ENCODE measurements at places on chromosomes 1 and 21.
A peak's percentile ranks its signal among the peaks of the same experiment; 100 is the strongest.

DNA sequence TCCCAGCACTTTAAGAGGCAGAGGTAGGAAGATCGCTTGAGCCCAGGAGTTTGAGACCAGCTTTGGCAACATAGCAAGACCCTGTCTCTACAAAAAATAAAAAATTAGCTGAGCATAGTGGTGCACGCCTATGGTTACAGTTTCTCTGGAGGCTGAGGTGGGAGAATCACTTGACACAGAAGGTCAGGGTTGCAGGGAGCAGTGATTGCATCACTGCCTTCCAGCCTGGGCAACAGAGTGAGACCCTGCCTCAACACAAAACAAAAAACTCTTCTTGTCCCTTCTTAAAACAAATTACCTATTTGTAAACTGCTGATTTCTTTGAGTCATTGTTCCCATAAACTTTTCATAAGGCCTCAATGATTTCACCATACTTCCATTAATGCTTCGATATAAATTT lies 18.7 kb downstream of the PRKAA2 start:
- no peak for DNase-seq

DNA sequence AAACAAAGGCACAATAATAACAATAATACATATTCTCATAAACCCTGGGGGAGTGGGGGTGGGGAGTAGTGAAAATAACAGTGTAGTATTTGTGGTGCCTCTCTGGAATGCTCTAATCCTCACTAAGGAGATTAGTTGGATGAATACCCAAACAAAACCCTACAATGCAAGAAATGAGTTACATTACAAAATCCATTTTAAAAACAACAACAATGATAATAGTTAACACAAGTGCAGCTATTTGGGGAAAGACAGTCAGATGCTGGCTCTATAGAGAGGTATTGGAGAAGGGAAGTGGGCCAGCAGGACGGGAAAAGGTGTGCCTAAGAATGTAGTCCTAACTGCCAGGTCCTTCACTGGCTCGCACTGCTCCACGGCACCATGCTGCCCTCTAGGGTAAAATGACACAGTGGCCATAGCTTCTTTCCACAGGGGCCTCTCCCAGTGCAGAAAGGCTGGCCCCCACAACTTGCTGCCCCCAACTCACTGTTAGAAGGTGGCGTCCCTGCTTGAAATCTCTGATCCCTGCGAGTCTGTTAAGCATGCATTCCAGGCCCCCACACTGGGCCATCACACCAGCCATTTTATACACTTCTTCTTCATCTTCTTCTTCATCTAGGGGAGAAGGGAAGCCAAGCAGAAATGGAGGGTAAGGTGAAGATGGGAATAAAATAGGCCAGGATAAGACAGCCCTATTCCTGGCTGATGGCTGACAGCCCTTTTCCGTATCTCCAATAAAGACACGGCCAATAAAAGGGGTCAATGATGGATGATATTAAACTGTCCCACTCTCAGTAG lies 113.8 kb downstream of the UBR4 start:
- no peak for DNase-seq

DNA sequence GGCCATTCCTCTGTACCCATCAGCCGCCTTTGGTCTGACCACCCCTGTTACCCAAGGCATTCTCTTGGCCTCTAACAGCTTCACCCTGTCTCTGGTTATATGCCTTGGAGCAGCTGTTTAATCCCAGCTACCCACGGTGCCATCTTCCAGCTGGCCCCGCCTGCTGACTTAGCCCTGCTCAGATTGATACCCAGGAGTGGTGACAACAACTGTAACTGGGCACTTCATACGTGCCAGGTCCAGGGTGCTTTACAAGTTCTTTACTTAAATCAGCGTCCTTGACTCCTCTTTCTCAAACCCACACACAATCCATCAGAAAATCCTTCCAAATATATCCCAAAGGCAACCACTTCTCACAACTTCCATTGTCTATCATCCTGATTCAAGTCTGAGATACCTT lies 37.2 kb upstream of the HMGB4 start:
- DNase-seq, result no peak

DNA sequence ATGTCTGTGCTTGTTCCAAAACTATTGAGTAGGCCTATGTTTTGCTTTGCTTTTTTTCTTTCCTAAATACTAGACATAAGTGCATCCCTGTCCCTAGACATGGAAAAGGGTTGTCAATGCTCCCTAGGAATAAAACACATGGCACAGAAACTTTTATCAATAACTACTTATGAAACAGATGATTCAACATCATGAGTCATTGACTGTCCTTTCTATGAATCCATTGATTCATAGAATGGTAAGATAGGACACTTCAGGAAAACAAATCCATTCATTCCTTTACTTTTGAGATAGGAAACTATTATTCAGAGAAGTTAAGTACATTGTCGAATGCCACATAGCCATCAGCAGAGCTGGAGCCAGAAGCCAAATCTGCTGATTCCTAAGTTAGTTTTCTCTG lies 147.5 kb downstream of the TSEN15 start:
- no peak for DNase-seq

DNA sequence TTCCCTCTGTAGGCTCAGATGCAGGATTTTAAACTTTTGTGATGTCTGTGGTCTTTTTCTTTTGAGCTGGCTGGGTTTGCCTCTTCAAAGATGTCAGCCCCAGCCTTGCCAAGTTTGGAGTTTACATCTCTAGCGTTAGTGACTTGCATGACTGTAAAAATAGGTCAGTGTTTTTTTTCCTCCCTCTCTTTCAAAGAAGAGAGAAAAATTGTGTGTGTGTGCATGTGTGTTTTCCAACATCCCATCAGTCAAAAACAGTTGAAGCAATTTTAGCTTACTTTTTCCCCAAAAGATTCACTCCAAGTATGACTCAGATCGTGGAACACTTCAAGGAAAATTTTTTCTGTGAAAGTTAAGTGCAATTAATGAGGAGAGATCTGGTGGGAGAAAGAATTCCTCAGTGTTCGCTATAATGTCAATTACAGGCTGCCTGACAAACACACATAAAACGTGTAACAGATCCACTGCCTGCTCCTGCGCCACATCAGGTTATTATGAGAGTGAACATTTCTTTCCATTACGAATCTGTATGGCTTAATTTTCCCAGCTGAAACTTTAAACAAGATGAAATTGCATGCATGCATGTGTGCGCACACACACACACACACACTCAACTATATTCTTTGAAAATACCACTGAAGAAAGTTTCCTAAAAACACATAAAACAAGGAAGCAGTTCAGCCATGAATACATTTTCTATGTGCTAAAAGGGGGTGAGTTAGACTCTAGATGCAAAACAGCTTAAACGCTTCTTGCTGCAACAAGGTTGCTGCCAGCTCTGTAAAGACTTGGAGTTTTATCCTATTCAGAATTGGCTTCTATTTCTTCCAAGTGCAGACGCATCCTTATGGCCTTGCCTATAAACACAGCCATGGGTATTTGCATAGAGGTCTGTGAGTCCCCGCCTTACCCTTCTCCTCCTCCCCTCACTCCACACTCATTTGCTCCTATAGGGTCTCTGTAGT lies 55.5 kb downstream of the TLR5 start:
- DNase-seq, result peak; percentile 75

DNA sequence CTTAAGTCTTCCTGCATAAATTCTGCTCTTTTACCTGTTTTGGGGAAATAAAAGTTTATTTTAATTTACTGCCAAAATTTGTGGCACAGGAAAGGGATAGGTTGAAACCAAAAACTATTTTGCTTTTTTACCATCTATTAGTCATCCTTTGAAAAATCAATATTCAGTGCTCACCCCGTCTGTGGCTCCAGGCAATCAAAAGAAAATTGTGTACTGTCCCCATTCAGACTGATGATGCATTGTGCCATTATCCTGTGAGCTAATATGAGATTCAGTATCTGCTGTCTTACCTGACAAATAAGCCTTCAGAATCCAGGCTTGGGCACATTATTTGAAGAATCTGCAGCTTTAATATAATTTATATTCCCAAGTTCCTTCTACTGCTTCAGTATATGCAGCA lies 650.7 kb downstream of the KIF26B start:
- no peak for DNase-seq

DNA sequence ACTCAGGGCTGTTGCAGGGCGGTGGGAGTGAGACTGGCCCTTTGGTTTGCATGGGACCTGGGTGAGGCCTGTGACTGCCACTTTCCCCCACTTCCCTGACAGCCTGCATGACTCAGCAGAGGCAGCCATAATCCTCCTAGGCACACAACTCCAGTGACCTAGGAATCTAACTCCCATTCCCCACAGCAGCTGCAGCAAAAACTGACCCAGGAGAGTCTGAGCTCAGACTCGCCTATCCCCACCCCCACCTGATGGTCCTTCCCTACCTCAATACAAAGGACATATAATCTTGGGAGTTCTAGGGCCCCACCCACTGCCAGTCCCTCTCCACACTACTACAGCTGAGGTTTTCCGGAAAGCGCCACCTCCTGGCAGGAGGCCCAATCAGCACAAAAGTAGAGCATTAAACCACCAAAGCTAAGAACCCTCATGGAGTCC lies 26.7 kb downstream of the NDC1 start:
- no peak for DNase-seq

DNA sequence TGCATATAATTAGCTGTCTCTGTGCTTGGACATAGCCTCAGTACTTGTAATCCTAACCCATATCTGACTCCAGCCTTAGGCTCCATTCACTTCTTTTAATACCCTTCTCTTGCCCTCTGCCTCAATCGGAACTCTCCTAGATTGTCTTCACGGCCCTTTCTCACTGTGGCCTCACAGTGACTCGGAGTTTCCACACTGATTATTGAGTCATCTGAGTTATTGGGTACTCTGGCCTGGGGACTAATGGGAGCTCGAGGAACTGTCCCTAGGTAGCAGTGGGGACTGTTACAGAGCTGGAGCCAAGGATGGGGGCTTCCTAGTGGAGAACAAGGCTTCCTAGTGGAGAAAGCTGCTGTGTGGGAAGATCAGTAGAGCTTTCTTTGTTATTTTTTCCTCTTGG lies 17.0 kb downstream of the TRAF5 start:
- no peak for DNase-seq

GRCh38 chr1:214476986-214477870 lies 74.2 kb downstream of the PTPN14 start:
- DNase-seq, result no peak

DNA sequence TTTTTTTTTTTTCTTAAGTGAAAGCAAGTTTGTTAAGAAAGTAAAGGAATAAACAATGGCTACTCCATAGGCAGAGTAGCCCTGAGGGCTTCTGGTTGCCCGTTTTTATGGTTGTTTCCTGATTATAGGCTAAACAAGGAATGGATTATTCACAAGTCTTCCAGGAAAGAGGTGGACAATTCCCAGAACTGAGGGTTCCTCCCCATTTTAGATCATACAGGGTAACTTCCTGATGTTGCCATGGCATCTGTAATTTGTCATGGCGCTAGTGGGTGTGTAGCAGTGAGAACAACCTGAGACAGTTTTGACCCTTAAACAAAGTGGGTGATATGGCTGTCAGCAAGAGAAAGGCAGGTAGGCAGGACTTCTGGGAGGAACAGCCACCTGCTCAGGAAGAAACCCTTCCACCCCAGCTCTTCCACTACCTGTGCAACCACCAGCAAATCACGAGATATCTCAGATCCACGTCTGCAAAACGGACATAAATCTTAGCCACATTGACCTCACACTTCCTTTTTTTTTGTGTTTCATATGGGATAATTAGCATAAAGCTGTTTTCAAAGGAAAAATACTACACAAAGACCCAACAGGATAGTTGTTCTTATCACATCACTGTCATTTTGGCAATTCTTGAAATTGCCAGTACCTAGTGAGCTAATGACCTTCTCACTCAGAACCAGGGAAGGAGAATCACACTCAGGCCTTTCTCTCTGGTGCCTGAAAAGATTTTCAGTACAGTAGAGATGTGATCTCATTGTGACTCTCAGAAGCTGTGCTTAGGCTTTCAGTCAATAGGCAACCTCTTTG lies 34.8 kb upstream of the DUSP10 start:
- no peak for DNase-seq

- no peak for DNase-seq
These were observed 70.0 kb downstream of the PRKAA2 start for GRCh38 chr1:56715156-56715555.

- DNase-seq, result no peak
These were observed 27.1 kb downstream of the PCAT6 start for GRCh38 chr1:202837746-202838262.

DNA sequence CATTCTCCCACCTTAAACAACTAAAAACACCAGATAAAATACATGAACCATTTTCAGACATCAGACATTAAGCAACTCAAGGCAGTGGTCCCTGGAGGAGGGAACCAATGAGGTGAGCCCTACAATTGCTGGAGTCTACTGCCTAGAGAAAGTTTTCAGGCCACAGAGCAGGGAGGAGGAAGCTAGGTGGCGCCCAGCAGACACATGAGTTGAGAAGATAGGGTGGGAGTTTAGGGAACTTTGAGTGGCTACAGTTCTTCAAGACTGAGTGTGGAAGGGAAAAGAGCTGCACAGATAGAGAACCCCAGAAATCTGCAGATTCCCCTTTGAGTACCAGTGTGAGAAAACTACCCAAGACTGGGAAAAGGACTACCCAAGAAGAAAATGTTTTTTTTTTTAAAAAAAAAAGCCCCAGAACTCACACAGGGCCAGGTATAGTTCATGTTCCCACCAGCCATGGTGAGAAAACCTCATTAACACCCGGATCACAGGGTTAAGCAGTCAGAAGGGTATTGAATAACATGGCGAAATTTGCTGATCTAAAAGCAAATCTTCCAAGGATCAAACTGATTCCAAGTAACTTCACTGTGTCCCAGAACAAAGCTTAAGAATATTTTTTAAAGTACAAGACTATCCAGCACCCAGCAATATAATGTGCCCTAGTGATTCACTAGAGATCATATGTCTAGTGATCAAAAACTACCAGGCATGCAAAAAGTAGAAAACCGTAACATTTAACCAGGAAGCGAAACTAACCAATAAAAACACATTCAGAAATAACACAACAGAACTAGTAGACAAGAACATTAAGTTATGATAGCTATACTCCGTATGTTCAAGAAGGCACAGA lies 12.0 kb downstream of the ALDH9A1 start:
- no peak for DNase-seq

DNA sequence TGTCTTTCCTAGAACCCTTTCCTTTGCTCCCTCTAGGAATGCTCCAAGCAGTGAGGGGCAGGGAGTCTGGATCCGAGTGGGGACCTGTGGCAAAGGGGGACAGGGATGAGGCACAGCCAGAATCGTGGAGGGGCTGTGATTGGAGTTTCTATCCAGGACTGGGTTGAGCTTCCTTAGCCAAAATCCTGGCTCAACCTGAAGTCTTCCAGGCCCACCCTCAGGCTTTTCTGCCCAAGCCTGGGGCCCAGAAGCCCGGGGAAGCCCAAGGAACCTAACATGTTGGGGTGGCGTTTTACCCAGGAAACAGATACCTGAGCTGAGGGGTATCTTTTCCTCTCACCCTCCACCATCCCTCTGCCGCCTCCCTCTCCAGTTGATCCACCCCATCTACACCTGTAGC lies 5.4 kb downstream of the MYOG start:
- DNase-seq, result no peak

DNA sequence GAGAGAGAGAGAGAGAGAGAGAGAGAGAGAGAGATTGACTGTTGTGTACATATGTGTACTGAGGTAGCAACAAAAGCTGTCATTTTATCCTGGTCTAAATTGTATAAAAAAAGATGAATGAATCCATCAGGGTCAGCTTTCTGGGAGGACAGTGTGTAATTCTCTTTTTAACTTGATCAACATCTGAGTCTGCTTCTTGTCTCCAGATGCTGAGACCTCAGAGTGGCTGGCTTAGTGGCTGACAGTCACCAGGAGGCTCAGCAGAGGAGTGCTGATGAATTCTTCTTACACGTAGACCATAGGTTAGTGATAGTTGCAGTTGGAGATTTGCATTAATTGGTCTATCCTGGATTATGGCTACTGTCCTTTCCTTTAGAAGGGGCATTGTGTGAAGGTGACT lies 28.5 kb upstream of the PLXNA2 start:
- DNase-seq, result no peak

GRCh38 chr21:39385299-39386145 lies 36.6 kb upstream of the HMGN1 start:
- peak; percentile 59 for DNase-seq

- no peak for DNase-seq
These were observed 339.8 kb downstream of the PRDM2 start for GRCh38 chr1:14039582-14040430.
